Lung (tissue), 17 donors: ENCODE measurements at places on chromosomes 5 and 9. TPM values are rescaled to one million over a fixed set of nuclear protein-coding genes. Genes with fewer than 3 reads are reported as not detected.

SLC26A2 gene
- total RNA-seq: 25.6 TPM

MCIDAS gene
- total RNA-seq: 1.7 TPM

C5orf52 gene
- not detected for total RNA-seq

PLAC8L1 gene
- total RNA-seq: 0.46 TPM

WNT8A gene
- not detected for total RNA-seq

BRD3OS gene
- 20.7 TPM for total RNA-seq

CCL21 gene
- 67.3 TPM for total RNA-seq

OBP2B gene
- total RNA-seq: not detected

LTC4S gene
- total RNA-seq: 4.0 TPM

KIF4B gene
- not detected for total RNA-seq

ZNF366 gene
- 4.3 TPM for total RNA-seq

PCDH12 gene
- 34.2 TPM for total RNA-seq

PDZD2 gene
- total RNA-seq: 33.5 TPM

MARCOL gene
- not detected for total RNA-seq

QRFP gene
- not detected for total RNA-seq

GOLGA1 gene
- total RNA-seq: 20.4 TPM

PDE8B gene
- total RNA-seq: 2.3 TPM
